Skeletal muscle cell (primary cell): ENCODE measurements at places on chromosomes 6 and 20.

GRCh38 chr6:115613488-115613887 is 447.2 kb downstream of the FRK start:
- peak; percentile 81 for DNase-seq

GRCh38 chr6:79941489-79942151 is 5.7 kb downstream of the ELOVL4 start:
- DNase-seq = no peak

DNA sequence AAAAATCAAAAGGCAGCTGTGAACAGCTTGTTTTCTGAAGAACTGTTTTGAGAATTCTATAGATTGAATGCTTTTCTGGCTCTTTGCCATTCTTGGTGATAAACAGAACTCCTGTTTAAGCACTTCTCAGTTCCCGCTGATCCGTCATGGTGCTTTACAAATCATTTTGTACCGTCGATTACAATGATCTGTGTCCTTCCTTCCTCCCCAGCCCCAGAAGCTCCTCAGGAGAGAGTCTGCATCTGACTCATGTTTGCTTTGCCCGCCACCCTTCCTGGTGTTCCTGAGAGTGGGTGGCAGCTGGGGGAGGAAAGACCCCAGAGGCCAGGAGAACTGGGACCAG is 538.6 kb upstream of the MARCKS start:
- DNase-seq = no peak

DNA sequence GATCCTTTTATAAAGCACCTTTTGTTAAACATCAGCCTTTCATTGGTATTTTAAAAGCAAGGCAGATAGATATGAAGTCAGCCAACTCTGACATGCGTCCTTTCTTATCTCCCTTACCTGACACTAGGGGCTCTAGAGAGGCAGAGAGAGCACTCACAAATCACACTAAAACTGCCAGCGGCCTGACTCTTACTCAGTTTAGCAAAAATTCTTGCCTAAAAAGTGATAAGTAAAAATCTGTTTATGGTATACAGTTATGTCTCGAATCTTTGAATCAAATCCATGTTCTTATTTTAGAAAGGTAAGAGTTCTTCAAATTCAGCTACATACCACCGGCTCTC is 10.4 kb upstream of the TDRD6 start:
- no peak for DNase-seq

DNA sequence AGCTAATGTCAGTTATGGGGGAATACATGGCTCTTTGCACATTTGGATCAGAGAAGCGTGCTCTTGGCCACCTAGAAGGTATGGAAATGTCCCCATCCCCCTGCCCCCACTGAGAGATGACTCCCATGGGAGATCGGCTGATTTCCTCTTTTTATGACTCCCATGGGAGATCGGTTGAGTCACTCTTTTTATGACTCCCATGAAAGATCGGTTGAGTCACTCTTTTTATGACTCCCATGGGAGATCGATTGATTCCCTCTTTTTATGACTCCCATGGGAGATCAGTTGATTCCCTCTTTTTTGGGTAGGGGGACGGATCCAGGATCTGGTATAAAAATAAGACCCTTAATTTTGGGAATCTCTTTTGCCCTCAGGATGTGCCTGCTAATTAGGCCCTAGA is 10.3 kb upstream of the TAAR9 start:
- DNase-seq = no peak

DNA sequence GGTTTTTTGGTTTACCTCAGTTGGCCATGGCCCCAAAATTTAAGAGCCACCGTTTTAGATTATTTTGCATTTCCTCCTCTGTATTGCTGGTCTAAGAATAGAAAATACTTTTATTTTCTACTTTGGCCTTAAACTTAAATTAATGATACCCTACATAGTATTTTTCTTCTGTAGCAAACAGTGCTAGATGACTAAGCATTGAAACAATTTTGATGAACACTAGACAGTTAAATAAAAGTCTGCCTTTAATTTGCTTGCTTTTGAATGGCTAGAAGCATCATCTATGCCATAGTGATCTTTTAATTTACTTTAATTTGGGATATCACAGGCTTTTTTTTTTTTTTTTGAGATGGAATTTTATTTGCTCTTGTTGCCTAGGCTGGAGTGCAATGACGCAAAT is 106.4 kb downstream of the CD109 start:
- no peak for DNase-seq

DNA sequence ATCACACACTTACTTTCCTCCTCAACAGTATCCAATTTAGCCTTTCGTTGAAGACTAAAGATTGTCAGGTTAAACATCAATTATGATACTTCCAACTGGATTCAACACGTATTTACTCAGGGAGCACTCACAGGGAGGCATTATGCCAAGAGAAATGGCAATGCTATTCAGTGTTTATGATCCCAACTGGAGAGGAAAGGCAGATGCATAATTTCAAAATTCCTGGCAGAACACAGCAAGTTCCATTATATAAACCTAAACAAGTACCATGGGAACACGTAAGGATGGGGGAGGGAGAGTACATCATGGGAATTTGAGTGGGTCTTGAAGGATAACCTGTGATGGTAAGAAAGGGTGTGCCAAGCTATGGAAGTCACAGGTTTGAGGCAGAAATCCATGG is 112.7 kb downstream of the ISM1 start:
- DNase-seq = no peak

GRCh38 chr6:5990786-5991185 is 15.9 kb downstream of the NRN1 start:
- no peak for DNase-seq

- DNase-seq = no peak
These were observed 104.0 kb downstream of the FOXA2 start for GRCh38 chr20:22480336-22480735.

DNA sequence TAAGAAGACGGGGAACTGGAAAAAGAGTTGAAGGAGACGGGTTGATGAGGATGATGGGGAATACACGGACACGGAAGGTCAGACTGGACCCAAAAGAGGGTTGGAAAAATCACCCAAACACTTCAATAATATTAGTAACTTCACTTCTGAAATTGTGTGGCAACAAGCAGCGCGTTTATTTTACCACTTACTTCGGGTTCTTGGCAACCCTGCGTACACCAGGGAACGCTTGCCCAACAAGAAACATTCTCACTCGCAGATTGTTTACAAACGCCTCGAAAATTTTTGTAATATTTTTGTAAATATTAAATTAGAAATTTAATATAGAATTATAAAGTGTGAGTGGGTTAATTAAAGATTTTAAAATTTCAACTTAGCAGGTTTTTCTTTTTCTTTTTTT is 99.5 kb downstream of the CEBPB start:
- DNase-seq = no peak

DNA sequence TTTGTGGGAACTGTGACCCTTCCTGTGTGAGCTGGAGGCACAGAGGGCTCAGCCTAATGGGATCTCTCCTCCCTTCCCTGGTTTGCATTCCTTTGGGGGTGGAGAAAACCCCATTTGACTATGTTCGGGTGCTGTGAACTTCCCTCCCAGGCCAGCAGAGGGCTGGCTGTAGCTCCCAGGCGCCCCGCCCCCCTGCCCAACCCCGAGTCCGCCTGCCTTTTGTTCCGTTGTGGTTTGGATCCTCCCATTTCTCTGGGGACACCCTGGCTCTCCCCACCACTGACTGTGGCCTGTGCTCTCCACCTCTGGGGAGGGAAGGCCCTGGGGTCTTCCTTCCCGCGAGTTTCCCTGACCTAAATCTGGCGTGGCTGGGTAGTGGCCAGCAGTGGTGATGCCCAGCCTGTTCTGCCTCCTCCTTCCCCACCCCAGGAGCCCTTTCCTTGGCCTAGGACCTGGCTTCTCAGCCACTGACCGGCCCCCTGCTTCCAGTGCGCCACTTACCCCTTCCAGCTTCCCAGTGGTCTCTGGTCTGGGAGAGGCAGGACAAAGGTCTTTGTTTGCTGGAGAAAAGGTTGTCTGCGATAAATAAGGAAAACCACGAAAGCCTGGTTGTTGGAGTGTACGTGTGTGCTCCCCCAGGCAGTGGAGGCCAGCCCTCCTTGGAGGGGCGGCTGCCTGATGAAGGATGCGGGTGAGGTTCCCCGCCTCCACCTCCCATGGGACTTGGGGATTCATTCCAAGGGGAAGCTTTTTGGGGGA is 4.9 kb downstream of the VEGFA start:
- DNase-seq = no peak

DNA sequence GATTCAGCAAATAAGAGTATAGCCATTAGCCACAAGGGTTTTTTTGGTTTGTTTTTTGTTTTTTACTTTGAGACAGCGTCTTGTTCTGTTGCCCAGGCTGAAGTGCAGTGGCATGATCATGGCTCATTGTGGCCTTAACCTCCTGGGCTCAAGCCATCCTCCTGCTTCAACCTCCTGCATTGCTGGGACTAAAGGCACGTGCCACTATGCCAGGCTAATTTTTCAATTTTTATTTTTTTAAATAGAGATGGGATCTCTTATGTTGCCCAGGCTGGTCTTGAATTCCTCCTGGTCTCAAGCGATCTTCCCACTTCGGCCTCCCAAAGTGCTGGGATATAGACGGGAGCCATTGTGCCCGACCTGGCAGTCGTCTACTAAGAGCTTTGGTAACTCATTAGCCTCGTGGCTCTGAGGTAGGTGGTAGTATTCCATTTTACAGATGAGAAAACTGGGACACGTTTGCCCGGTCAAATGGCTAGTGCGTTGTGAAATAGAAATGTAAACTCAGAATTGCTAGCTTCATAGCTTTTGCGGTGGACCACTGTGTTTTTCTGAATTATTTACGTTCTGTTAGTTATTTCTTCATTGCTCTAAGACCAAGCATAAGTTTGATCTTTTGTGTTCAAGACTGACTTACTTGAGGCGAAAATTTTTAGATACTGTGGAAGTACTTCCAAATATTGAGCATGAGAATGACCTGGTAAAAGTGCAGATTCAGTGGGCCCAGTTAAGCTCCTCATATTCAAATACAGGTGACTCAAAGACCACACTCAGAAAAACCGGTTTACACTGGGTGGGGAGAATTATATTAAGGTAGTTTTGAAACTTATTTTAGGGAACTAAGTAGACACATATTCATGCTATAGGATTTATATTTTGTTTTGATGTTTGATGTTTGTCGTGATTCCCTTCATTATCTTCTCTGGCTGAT is 2.1 kb downstream of the PANK2 start:
- DNase-seq = no peak

DNA sequence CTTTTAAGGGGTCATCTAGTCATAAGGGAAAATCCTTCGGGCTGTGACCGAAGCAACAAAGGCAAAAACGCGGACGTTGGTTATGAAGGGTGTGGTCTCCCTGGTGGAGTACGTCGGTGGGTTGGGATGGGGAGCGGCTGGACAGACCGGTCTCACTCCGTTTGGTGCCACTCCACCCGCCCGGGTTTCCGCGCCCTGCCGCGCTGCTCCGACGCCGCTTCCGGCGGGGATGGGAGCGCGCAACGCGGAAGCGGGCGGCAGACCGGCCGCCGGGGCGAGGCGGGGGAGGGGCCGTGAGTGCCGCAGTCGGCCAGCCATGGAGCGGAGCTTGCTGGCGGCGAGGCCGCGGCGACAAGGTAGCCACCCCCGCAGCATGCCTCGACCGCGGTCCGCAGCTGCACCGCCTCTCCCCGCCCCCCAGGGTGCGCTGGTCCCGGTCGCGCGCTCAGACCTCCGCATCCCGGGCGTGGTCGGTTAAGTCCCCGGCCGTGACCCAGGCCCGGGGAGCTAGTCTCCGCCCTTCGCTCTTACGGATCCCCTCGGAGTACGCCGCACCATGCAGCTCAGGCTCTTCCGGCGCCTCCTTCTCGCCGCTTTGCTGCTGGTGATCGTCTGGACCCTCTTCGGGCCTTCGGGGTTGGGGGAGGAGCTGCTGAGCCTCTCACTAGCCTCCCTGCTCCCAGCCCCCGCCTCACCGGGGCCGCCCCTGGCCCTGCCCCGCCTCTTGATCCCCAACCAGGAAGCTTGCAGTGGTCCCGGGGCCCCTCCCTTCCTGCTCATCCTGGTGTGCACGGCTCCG is at the start of gene B3GALT4:
TSS of gene B3GALT4 (plus strand) at position 260 of the 799 bp plus-strand sequence. CDS start at position 557, 297 bp downstream.
- no peak for DNase-seq

- no peak for DNase-seq
These were observed 106.8 kb upstream of the PDE10A start for GRCh38 chr6:165769884-165770283.

- DNase-seq = no peak
These were observed 41.3 kb upstream of the ZMYND8 start for GRCh38 chr20:47397652-47398301.

GRCh38 chr6:165417278-165417865 is 108.0 kb upstream of the C6orf118 start:
- no peak for DNase-seq
